B cell (primary cell): ENCODE measurements at places on chromosomes 2 and 18. TPM values are rescaled to one million over a fixed set of nuclear protein-coding genes. Genes with fewer than 3 reads are reported as not detected.

LYG2 gene
- total RNA-seq = not detected in 2 replicates

CAD gene
- 35.6 and 36.0 TPM in 2 replicates for total RNA-seq

GTF2A1L gene
- total RNA-seq = not detected in 2 replicates

CERKL gene
- not detected in 2 replicates for total RNA-seq

CXCR1 gene
- total RNA-seq = 0.12 TPM in 1 of 2 replicates, not detected in the other

NAT8 gene
- total RNA-seq = not detected in 2 replicates

SCN7A gene
- total RNA-seq = not detected in 2 replicates

CAVIN2 gene
- not detected in 2 replicates for total RNA-seq

ASXL2 gene
- 51.5 and 55.0 TPM in 2 replicates for total RNA-seq

LCLAT1 gene
- total RNA-seq = 21.7 and 21.9 TPM in 2 replicates

- no peaks in the 10 kb centered on the region for H3K27me3 ChIP-seq
- no peaks in the 10 kb centered on the region for H3K36me3 ChIP-seq
- no peak overlapping the region for H3K4me3 ChIP-seq
- no peaks in the 10 kb centered on the region for H3K4me1 ChIP-seq
These were observed 22.7 kb upstream of the HPCAL1 start for GRCh38 chr2:10279946-10280463.

DNA sequence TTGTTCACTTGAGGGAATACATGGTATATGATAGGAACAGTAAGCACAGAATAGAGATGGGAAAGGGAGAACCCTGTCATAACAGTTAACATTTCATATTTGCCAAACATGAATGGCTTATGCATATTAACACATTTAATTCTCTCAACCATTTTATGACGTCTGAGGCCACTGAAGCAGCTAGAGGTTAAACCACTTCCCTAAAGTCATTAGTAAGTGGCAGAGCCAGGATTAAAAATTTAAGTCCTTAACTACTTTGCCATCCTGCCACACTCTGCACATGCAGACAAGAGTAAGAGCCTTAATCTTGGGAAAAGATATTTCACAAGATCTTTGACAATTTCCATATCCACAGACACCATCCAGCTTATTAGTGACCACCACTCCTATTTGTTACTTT, 2.1 kb downstream of the LIPT1 start:
- DNase-seq = peak; percentile 74
- H3K4me1 ChIP-seq = peaks cover 27% of the 10 kb centered on the region
- peak overlapping the region; percentile 53 for H3K27ac ChIP-seq
- H3K36me3 ChIP-seq = peaks cover 7% of the 10 kb centered on the region

DNA sequence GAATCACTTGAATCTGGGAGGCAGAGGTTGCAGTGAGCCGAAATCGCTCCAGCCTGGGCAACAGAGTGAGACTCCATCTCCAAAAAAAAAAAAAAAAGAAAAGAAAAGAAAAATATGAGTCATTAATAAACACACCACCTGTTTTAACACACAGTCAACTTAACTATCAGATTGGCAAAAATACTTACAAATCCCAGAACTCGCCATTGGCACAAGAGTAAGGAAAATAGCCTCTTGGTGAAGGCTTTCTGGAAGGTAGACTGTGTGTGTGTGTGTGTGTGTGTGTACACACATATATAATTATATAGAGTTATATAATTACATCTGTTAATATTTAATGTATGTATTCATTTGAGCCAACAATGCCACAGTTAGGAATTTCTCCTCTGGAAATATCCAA, 63.7 kb upstream of the UXS1 start:
- H3K4me1 ChIP-seq = no peaks in the 10 kb centered on the region
- no peaks in the 10 kb centered on the region for H3K27me3 ChIP-seq
- no peak for DNase-seq
- H3K27ac ChIP-seq = no peak overlapping the region
- H3K4me3 ChIP-seq = no peak overlapping the region

- H3K36me3 ChIP-seq = no peaks in the 10 kb centered on the region
- H3K27me3 ChIP-seq = no peaks in the 10 kb centered on the region
- no peaks in the 10 kb centered on the region for H3K4me1 ChIP-seq
- no peak overlapping the region for H3K4me3 ChIP-seq
- no peak overlapping the region for H3K27ac ChIP-seq
- DNase-seq = no peak
These were observed 96.8 kb downstream of the PTPN4 start for GRCh38 chr2:119856469-119856901.

DNA sequence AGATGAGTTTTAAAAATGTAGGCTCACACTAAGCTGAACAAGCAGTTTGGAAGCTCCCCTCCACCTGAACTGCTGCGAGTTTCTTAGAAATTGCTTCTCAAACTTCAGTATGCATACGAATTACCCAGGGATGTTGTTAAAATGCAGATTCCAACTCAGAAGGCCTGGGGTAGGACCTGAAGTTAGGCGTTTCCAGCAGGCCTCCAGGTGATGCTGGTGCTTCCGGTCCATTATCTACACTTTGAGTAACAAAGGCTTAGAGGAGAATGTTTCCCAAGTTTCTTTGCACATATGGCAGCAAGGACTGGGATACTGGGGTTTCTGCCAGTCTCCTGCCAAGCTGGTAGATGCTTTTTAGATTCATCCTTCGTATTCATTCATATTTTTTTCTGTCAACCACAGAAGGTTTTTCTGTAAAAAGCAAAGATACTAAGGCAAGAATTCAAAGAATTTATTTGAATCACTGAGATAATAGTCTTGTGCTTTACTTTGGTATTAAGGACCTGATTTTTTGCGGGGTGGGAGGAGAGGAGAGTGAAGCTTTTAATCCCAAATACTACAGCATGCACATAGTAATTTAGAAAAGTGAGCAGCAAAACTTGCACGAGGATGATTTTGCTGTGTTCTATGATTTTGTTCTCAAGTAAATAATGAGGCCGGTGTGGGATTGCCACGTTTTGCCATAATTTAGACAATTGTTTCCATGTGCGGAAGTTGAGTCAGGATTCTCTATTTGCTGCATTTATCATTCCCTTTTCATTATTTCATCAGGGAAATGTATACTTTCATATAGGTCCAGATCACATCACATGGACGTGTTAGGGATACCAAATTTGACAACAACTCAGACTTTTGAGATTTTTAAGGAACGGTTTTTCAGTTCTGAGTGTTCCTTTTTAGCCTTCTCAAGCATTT, 137.6 kb upstream of the SPATS2L start:
- no peak overlapping the region for H3K4me3 ChIP-seq
- no peaks in the 10 kb centered on the region for H3K27me3 ChIP-seq
- DNase-seq = no peak
- no peak overlapping the region for H3K27ac ChIP-seq
- no peaks in the 10 kb centered on the region for H3K36me3 ChIP-seq

- H3K36me3 ChIP-seq = no peaks in the 10 kb centered on the region
- H3K4me3 ChIP-seq = peak overlapping the region; percentile 61
- peaks cover 54% of the 10 kb centered on the region for H3K4me1 ChIP-seq
- H3K27me3 ChIP-seq = no peaks in the 10 kb centered on the region
- DNase-seq = peak; percentile 71
- H3K27ac ChIP-seq = peak overlapping the region; percentile 21
These were observed 35.4 kb downstream of the PTPN18 start for GRCh38 chr2:130391058-130391871.

GRCh38 chr18:14974088-14974487, 226.1 kb downstream of the ANKRD30B start:
- DNase-seq = no peak
- H3K36me3 ChIP-seq = no peaks in the 10 kb centered on the region
- H3K4me1 ChIP-seq = no peaks in the 10 kb centered on the region

GRCh38 chr2:28185891-28186290, 206.8 kb upstream of the FOSL2 start:
- no peak overlapping the region for H3K27ac ChIP-seq
- no peaks in the 10 kb centered on the region for H3K4me1 ChIP-seq
- H3K27me3 ChIP-seq = no peaks in the 10 kb centered on the region
- DNase-seq = no peak

DNA sequence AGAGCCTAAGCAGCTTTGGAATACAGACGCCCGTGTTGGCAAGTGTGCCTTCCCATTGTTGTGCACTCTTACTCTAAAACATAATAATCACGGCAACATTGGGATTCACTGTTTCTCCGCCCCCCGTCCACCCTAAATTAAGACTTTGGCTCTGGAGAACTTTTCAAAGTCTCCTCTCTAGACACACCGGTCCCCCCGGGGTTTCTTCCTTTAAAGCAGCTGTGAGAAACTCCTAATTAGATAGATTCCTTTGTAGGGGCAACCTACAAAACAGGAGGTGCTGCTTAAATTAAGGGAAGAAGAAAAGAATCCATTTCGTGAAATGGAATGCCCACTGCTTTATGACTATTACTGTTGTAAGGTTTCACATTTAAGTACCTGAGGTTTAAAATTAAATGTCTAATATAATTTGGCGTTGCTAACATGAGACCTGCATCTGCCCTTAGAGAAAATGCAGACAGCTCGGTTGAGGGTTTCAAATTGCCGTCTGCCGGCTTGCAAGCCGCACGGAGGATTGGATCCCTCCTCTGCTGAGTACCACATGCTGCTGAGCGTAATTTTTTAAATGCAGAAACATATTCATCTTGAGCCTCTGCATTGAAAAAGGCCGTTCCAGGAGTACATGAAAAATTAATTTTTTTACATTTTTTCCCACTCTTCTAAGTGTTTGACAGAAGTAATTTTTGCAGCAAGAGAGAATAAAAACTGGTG, 233.3 kb downstream of the GBX2 start:
- H3K4me1 ChIP-seq = no peaks in the 10 kb centered on the region
- H3K36me3 ChIP-seq = no peaks in the 10 kb centered on the region
- DNase-seq = no peak
- H3K27me3 ChIP-seq = no peaks in the 10 kb centered on the region

DNA sequence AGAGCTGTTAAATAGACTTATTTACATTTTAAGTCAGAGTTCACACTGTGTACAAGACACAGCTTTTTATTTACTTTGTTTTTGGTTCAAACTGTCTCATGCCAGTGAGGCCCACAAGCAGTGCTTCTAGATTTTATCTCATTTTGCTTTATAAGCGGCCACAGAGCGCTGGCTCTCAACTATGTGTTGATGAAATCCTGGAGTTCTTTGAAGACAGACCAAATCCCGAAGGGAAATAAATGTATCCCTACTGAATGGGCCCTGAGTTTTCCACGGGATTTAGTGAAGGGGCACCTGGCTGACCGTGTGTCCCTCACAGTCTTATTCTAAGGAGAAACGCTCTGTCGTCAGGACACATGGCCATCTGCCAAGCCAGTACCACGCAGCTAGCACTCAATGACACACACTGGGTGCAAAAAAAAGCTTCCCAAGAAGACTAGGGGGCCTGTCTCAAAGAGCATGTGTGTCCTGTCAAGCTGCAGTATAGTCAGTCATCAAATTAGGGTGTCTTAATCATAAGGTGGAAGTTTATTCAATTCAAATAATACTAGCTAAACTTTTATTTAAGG, 23.4 kb downstream of the LYPD1 start:
- DNase-seq = no peak
- peaks cover 3% of the 10 kb centered on the region for H3K27me3 ChIP-seq
- H3K27ac ChIP-seq = no peak overlapping the region
- H3K4me3 ChIP-seq = no peak overlapping the region

- peaks cover 59% of the 10 kb centered on the region for H3K27me3 ChIP-seq
- peak; percentile 36 for DNase-seq
- H3K36me3 ChIP-seq = no peaks in the 10 kb centered on the region
- H3K27ac ChIP-seq = no peak overlapping the region
- peaks cover 52% of the 10 kb centered on the region for H3K4me1 ChIP-seq
These were observed 2.8 kb upstream of the GAD1 start for GRCh38 chr2:170813611-170814532.

DNA sequence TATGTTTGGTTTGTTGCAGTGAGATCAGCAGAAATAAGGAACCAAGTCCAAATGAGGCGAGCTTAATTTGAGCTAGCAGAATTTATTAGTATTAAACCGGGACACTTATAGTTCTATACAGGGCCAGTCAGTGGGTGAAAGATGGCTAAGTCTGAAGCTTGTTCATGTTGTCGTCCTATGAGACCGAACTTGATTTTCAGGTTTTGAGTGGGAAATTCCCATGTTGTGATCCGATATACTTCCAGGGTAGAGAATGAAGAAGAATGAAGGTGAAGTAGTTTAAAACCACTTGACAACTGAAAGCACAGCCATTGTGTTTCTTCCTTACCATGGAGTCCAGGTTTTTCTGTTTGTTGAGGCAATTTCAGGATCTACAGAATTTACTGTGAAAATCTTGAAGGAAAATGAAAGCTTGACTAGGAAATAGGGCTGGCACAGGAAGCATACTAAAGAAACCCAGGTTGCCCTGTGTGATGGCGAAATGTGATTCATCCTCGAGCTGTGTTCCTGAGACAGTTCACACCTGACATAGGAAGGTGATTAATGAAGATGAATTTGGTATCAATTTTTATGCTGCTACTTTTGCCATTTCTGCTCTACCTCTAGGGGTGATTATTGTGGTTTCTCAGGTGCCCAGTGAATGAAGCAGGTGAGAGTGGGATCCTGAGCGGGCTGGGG, 37.6 kb upstream of the MGAT5 start:
- H3K27ac ChIP-seq = peak overlapping the region; percentile 84
- no peak overlapping the region for H3K4me3 ChIP-seq
- H3K36me3 ChIP-seq = peaks cover 9% of the 10 kb centered on the region
- DNase-seq = no peak
- peaks cover 70% of the 10 kb centered on the region for H3K4me1 ChIP-seq

- no peaks in the 10 kb centered on the region for H3K27me3 ChIP-seq
- no peak overlapping the region for H3K4me3 ChIP-seq
- no peaks in the 10 kb centered on the region for H3K4me1 ChIP-seq
These were observed 197.4 kb upstream of the HDAC4 start for GRCh38 chr2:239598011-239598731.

GRCh38 chr2:226679389-226680065, 120.1 kb downstream of the IRS1 start:
- H3K4me3 ChIP-seq = no peak overlapping the region
- no peaks in the 10 kb centered on the region for H3K4me1 ChIP-seq
- no peak for DNase-seq
- no peaks in the 10 kb centered on the region for H3K36me3 ChIP-seq
- peaks cover under 1% of the 10 kb centered on the region for H3K27me3 ChIP-seq

GRCh38 chr2:3199627-3200345, 177.8 kb downstream of the EIPR1 start:
- H3K27ac ChIP-seq = no peak overlapping the region
- no peak overlapping the region for H3K4me3 ChIP-seq
- DNase-seq = no peak
- H3K36me3 ChIP-seq = peaks cover 1% of the 10 kb centered on the region

GRCh38 chr2:181822097-181822496, 69.4 kb upstream of the ITPRID2 start:
- no peak overlapping the region for H3K27ac ChIP-seq
- H3K4me1 ChIP-seq = no peaks in the 10 kb centered on the region
- H3K27me3 ChIP-seq = no peaks in the 10 kb centered on the region
- no peak for DNase-seq
- no peak overlapping the region for H3K4me3 ChIP-seq
